ENCODE measurements at places on chromosomes 7 and 10. TPM values are rescaled to one million over a fixed set of nuclear protein-coding genes. Genes with fewer than 3 reads are reported as not detected.

Gene MLXIPL
- polyA plus RNA-seq = 2.8 TPM

Gene SOSTDC1
- 0.22 TPM for polyA plus RNA-seq

- peak; percentile 61 for DNase-seq
These were observed 11.4 kb downstream of the SH3PXD2A start for GRCh38 chr10:103843854-103844570.

DNA sequence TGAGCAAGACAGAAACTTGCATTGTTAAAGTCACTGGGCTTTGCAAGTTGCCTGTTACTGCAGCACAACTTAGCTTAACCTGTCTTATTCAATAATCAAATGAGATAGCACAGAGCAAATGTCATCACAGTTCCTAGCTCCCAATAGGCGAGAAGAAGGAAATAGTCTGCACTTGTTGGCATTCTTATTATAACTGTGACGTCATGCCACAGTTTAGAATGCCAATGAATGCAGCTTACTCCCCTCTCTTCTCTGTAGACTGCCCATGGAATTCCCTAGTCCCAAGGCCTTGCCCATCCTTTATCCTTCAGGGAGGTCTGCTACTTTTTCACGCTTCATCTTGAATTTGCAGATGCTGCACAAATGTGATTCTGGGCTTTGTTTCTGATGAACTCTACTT, 1094.9 kb upstream of the AUTS2 start:
- no peak for DNase-seq

GRCh38 chr7:111011520-111011919, 79.4 kb upstream of the LRRN3 start:
- no peak for DNase-seq

DNA sequence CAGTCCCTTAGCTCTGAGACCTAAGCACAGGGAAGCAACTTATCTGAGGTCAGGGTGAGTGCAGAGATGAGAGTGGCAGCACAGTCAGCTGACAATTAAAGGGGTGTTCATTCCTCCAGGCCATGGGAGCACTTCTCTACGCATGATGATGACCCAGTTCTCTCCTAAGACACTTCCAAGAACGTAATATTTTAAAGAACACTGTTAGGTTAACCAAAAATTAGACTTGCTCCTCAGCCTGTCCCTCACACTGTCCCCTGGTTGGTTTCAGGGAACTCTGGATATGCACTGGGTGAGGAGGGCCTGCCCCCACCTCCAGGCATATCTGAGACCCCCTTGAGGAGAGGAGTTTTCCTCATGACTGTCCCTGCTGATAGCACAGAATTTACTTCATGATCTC, 767.5 kb downstream of the GRID1 start:
- DNase-seq = no peak

GRCh38 chr10:1654247-1654646, 83.1 kb downstream of the ADARB2 start:
- no peak for DNase-seq

- no peak for DNase-seq
These were observed 209.5 kb upstream of the KCTD7 start for GRCh38 chr7:66419210-66419609.

All from heart right ventricle (tissue), 16 donors.